ENCODE measurements at places on chromosomes 6 and 20.

DNA sequence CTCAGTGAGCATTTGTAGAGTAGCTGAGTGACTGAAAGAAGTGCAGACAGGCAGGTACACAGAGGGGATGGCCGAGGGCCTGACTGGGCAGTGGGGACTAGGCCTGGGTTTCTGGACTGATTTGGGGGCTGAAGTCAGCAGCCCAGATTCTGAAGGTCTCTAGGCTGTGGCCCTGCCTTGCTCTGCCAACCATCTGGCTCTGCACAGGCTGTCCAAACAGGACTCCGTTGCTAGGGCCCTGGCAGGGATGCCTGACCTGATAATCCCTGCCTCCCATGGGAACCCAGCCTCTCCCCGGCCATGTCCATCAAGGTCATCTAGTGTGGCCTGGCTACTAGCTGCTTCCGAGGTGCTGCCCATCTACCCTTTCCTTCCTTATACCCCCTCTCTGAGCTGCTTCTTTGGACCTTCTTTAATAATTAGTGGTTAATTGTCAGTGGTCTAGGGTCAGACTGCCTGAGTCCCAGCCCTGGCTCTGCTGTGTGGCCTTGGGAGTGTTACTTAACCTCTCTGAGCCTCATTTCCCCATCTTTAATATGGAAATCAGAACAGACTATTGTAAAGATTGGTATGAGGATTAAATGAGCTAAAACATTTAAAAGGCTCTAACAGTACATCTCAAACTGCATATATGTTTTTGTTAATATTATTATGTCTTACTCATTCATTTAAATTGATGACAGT, 137.9 kb downstream of the VEGFA start:
- DNase-seq, result no peak

DNA sequence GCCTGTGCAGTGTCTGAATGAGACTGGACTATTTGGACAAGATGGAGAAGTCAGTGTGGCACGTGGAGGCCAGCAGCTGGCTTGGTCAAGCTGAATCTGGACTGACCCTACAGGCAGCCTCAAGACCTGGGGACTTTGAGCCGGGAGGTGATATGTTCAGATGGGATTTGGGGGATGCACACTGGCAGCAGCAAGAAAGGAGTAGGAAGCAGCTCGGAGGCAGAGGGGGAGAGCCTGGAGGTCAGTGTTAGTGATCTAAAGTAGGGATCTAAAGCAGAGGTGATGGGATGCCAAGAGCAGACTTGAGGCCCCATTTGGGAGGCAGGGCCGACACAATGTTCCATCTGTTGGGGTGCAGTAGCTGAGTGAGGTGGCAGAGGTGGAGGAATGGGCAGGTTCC, 2.8 kb downstream of the MAPK13 start:
- DNase-seq, result no peak

GRCh38 chr20:35971981-35972380, 3.6 kb downstream of the CNBD2 start:
- DNase-seq, result no peak

- DNase-seq, result no peak
These were observed 186.9 kb upstream of the GMDS start for GRCh38 chr6:2432292-2432691.

- DNase-seq, result peak; percentile 34
These were observed 69.0 kb downstream of the MOCS1 start for GRCh38 chr6:39865011-39865888.

- no peak for DNase-seq
These were observed 163.3 kb upstream of the MARCKS start for GRCh38 chr6:113693851-113694250.

GRCh38 chr6:137261761-137262160, 42.6 kb upstream of the IFNGR1 start:
- no peak for DNase-seq

DNA sequence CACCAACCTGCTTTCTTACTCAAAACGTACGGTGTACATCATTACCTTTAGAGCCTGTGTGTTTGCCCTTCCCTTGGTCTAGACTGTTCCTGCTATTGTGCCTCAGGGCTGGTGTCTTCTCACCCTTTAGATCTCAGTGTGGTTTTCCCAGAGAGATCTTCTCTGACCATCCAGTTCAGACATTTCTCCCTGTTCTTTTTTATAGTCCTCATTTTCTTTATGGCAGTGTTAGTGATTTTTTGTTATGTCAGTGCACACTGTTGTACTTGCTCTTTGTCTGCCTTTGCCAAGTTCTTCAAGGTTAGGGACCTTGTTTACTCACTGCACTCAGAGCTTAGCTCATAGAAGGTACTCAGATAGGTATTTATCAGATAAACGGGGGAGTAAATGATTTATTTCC, 82.8 kb downstream of the ATRN start:
- no peak for DNase-seq

DNA sequence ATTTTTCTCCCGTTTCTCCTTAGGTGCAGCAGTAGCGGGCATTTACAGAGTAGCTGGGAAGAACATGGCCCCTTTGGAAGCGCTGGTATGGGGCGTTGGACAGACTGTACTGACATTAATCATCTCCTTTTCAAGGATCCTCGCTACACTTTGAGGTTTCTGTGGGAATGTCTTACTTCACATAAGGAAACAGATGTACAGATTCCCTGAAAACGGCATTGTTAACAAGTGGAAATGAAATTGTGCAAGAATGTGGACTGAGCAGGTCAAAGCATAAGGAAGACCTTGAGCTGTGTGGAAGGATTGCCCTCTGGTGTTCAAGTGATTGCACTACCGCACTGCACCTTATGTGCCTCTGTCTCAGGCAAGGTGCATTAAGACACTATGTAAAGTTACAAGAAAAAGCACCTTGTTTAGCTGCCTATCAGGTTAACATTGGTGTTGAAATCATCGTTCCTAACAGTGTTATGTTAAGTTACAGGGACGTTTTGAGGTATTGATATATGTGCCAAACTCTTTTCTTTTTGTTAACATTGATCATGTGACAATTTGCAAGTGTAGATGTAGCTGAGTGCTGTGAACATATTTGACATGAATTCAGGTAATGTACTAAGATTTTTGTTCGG, 38.0 kb downstream of the TMEM170B start:
- peak; percentile 40 for DNase-seq

GRCh38 chr20:276620-277495, 13.7 kb downstream of the C20orf96 start:
- no peak for DNase-seq

GRCh38 chr20:48787861-48788375, 39.9 kb downstream of the PREX1 start:
- no peak for DNase-seq

DNA sequence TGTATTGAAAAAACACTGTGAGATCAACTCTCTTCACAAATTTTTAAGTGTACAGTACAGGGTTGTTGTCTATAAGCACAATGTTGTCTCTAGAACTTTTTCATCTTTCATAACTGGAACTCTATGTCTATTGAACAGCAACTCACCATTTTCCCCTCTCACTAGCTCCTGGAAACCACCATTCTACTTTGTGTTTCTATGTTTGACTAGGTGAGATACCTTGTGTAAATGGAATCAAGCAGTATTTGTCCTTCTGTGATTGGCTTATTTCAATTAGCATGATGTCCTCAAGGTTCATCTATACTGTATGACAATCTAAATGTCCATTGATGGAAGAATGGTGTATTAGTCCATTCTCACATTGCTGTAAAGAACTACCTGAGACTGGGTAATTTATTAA, 210.1 kb upstream of the FUT9 start:
- DNase-seq, result no peak

DNA sequence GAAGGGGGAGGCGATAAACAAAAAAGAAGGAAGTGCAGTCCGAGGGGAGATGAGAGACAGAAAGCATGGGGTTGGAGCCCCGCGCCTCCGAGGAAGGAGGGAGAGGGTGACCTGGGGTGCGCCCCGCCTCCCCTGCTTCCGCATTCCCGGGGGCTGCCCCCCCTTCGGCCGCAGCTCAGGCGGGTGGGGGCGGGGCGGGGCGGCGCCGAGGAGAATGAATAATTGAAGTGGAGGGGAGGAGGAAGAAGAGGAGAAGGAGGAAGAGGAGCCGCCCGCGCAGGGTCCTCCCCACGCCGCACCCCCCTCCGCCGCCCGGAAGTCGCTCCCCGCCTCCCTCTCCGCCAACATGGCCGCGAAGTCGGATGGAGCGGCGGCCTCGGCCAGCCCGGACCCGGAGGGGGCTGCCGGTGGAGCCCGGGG, at the start of gene XKR7:
TSS of gene XKR7 (plus strand) at position 322 of the 420 bp plus-strand sequence. CDS start at position 347, 25 bp downstream.
- DNase-seq, result no peak

- no peak for DNase-seq
These were observed 22.5 kb downstream of the HLA-G start for GRCh38 chr6:29850011-29850553.

DNA sequence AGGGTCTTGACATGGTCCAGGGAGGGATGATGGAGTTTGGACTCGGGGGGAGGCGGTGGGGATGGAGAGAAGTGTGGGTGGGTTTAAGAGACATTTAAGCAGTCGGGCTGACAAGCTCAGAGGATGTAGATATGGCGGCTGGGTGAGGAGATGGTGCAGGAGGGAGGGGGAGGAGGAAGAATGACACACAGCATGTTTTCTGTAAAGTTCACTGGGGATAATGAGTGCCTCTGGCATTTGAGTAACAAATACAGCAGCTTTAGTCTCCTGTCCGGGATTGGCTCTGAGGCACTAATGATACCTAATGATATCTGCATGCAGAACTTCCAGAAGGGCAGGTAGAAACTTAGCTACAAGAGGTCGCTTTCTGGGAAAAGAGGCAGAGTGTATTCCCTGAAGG, 107.8 kb downstream of the DHX35 start:
- no peak for DNase-seq

- no peak for DNase-seq
These were observed 72.4 kb downstream of the ASCC3 start for GRCh38 chr6:100808638-100809275.

GRCh38 chr20:49510562-49511122, 28.2 kb upstream of the KCNB1 start:
- DNase-seq, result no peak

- DNase-seq, result no peak
These were observed 63.9 kb downstream of the MTHFD1L start for GRCh38 chr6:150929416-150929815.

DNA sequence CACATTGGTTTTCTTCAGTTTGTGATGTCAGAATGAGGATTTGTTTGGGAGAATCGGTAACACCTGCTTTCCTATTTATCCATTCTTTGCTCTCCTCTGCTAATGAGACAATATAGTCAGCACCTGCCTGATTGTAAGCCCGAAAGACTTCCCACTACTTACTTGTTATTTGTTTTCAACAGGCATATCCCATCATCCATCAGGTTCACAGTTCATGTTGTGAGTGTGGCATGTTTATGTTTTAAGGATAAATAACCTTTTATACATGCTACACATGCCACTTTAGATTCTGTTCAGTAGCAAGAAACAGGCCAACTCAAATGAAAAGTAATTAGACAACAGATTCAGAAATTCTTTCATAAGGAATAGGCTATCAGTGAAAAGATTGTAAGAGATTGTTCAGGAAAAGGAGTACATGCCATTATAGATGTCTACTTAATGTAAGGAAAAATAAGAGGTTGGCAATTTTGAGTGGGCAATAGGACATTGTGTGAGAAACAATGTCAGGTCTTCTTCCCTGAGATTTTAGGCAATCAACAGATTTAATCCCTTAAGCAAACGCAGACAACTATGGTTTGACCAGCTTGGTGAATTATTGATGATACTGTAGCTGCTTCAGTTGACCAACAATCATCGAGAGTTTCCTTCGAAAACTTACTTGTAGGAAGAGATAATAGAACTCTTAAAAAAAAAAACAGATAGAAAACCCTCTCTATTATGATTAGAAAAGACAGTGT, 7.9 kb upstream of the GPRC6A start:
- no peak for DNase-seq

DNA sequence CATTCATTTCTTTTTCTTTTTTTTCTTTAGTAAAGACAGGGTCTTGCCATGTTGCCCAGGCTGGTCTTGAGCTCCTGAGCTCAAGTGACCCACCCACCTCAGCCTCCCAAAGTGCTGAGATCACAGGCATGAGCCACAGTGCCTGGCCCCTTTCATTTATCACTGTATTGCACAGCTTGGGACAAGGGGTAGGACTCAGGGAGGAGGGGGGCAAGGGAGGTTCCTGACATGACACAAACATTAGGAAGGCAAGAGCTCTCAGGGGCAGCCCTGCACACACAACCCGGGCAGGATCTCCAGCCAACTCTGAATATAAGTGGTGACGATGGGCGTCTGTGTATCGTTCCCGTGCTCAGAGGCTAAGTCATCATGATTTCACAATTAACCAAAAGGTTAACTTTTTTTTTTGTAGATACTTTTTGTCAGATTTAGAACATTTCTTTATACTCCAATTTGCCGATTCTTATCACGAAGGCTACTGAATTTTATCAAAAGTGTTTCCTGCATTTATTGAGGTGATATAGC, 19.9 kb downstream of the SLC2A4RG start:
- DNase-seq, result no peak

DNA sequence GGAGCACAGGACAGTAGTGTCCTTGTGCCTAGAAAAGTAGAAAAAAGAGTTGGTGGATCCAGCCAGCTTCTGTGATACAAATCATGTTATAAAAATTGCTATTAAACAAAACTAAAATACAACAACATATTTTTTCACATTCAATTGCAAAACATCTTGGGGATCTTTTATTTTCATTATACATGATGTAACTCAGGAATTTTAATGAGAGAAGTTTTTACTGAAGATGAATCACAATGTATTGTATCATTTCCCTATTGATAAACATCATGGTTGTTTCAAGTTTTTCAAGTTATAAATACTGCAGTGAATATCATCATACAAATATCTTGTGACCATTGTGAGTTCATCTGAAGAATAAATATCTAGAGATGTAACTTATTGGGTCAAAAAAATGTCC, 608.0 kb downstream of the PHF3 start:
- no peak for DNase-seq

- DNase-seq, result no peak
These were observed 163.4 kb downstream of the MTFR2 start for GRCh38 chr6:136086686-136087085.

DNA sequence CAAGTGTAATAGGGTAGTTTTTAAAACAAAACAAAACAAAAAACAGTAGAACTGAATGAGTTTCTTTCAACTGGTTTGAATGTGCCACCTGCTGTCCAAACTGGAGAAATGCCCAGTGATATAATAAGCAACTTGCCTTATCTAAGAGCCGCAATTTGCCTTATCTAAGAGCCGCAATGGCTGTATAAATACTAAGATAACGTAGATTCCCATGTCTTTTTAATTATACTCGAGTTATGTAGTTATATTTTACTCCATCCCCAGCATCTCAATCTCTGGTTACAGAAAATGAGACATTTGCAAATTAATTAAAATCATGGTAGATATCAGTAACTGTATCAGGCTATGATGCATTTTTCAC, 67.2 kb downstream of the RPP40 start:
- DNase-seq, result peak; percentile 8

DNA sequence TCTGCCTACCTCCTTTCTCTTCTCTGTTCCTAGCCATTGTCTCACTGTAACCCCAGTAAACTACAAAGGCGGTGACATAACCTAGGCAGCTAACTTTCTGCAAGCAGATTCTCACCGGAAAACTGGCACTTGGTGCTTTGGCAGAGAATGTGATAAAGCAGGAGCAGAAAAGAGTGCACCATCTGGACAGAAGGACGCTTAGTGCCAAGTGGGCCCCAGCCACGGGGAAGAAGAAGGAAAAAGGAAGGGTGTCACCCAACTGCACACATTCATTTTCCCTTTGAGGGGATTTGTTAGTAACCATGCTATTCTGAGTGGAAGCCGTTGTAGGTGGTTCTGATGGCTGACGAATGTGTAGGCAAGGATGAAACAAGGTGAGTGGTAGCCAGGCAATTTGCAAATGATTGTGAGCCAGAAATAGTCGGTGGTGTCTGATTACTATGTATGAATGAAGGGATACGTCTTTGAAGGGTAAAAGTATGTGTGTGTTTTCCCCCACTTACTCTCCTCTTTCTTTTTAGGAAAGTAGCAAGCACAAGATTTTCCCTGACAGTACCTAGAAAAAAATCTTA, 148.3 kb upstream of the STXBP5 start:
- DNase-seq, result no peak
